ENCODE measurements at places on chromosomes 2 and 18. TPM values are rescaled to one million over a fixed set of nuclear protein-coding genes. Genes with fewer than 3 reads are reported as not detected.

The SCG2 gene
- not detected for total RNA-seq

The CPS1 gene
- total RNA-seq: 2.7 TPM

The FASTKD2 gene
- 26.4 TPM for total RNA-seq

The TMEM247 gene
- not detected for total RNA-seq

The ANKRD30B gene
- total RNA-seq: not detected

GRCh38 chr18:853471-853870, 41.4 kb upstream of the YES1 start:
- no peak for DNase-seq

DNA sequence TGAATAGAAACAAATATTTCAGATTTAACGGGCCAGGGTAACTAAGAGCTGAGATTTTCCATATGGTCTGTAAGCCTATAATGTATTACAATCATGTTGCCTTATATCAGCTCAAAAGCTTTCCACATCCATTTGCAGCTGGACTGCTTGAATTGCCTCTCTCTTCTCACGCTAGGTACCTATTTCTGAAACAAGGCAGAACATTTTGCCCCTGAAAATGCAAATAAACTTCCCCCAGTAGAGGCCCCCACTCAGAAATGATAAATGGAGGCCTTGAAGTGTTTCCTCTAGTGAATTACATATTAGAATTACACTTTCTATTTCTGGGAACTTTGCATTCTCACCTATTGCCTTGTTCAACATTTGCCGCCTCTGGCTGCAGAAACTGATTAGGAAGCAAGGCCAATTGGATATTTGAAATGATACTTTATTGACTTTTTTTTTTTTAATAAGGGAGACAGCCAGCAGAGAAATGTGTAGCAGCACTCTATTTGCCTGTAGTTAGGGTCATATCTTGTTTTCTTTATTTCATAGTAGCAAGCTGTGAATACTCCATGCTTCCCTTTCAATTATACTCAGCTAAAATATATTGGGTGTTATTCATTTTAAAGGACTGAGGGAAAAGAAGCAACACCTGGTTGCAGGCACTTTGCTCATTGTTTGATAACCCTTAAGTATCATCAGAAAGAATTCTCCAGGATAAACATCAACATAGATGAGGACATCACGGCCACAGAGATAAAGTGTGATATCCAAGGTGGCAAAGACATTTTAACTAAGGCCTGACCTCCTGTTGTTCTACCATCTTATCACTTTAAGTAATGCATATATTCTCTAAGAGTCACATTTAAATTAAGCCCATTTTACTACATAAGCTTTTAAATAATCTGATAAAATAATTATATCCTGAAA, 505.5 kb downstream of the LRRTM4 start:
- no peak for DNase-seq

DNA sequence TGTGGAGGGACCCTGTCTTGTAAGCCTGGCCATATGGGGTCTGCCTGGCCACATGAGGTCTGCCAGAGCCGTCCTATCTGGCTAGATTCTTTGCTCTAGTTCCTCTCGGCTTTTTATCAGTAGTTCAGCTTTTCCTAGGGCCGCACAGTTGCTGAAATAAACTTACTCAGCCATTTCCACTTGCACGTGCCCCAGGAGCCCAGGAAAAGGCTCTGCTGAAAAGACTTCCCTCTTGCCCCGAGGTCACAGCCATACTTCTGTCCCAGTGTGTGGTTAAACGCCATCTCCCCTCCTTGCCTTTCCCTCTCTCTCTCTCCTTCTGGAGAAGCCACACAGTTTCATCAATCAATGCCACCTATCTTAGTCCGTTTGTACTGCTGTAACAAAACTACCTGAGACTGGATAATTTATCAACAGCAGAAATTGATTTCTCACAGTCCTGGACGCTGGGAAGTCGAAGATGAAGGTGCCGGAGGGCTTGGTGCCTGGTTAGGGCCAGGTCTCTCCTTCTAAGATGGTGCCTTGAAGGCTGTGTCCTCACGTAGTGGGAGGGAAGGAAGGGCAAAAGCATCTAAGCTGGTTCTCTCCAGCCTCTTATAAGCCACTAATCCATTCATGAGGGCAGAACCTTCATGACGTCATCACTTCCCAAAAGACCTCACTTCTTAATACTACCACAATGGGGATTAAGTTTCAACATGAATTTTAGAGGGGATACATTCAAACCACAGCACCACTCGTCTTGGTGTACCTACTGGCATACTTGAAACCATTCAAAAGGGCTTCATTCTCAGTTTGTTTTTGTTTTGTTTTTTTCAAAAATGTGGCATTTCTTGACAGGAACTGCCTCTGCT, 11.2 kb upstream of the GALM start:
- no peak for DNase-seq

DNA sequence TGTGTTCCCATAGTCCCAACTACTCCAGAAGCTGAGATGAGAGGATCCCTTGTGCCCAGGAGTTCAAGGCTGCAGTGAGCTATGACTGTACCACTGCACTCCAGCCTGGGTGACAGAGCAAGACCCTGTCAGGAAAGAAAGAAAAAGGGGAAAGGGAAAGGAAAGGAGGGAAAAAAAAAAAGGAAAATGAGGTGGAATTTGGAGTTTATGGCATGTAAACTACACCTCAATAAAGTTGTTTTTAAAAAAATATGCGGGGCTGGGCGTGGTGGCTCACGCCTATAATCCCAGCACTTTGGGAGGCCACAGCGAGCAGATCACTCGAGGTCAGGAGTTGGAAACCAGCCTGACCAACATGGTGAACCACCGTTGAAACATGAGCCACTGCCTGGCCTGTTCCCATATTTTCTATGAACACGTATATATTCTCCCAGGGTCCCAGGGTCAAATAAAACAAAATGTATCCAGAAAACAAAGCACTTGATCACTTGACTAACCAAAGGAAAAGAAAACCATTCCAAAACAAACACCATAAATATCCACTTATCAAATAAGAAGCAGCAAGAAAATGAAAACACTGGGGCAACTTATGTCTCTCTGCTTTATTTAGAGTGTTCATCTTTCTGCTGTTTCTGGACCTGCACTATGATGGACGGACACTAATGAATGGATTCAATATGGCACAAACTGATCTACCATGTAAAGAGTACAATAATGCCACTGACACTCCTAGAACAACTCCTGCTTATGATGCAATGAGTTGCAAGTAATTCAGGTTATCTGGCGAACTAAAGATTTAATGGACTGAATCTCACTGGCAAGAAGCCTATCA, 56.8 kb downstream of the ASXL2 start:
- no peak for DNase-seq

DNA sequence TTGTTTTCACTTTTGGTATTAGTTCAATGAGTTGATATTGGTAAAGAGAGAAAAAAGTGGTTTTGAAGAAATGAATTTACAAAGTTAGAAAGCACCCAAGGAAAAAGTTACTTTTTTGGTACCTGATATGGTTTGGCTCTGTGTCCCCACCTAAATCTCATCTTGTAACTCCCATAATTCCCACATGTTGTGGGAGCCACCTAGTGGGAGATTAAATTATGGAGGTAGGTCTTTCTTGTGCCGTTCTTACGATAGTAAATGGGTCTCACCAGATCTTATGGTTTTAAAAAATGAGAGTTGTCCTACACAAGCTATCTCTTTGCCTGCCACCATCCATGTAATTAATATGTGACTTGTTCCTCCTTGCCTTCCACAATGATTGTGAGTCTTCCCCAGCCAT, 965.6 kb upstream of the NRXN1 start:
- DNase-seq: no peak

DNA sequence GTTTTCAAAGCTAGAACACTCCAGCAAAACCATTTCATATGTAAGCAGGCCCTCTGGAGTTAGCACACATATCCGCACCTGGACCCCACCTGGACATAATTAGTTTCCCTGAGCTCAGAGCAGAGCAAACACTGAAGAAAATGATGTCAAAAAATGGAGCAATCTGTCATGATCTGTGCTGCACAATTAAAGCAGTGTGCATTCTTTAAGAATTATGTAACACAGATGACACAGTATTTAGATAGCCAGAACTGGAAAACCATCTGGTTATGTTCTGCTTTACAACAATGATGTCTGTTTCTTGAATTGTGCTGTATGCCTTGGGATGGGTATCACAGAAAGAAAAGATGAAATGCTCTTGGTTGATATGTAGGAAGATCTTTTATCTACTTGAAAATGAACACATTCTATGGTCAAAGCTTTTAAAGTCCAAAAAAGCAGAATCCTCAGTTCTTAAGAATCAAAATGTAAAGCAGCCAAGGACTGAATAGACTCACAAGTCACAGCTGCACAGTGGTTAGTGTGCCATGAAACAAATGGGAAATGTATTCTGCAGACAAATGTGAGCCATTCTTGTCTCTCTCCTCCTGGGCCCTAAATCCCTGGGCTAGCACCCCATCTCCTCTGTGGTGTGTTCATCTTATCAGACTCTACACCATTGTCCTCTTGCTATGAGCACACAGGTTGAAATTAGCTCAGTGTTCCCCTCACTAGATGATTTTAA, 36.8 kb downstream of the HRH4 start:
- DNase-seq: no peak

DNA sequence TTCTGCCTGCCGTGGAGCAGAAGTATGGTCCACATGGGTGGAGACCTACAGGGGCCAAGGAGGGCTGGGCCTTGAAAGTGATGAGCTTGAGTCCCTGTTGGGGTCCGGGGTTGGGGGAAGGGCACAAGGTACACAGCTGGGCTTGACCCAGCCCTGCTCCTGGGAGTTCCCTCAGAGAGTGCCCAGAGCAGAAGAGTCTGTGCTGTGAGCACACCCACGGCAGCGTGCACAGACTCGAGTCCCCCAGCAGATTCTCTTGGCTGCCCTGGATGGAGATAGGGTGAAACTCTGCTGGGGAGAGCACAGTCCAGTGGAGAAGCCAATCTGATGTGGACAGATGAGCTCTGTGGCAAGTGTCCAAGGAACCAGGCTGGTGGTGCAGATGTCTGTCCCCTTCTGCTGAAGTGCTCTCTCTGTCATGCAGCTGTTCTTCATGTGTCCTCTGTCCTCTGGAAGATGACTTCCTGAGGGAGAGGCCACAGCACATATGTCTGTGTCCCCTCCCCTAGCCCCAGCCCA, 27.5 kb downstream of the INPP4A start:
- DNase-seq: no peak

- no peak for DNase-seq
Measured at GRCh38 chr2:183371545-183371944, 247.3 kb downstream of the NUP35 start.

DNA sequence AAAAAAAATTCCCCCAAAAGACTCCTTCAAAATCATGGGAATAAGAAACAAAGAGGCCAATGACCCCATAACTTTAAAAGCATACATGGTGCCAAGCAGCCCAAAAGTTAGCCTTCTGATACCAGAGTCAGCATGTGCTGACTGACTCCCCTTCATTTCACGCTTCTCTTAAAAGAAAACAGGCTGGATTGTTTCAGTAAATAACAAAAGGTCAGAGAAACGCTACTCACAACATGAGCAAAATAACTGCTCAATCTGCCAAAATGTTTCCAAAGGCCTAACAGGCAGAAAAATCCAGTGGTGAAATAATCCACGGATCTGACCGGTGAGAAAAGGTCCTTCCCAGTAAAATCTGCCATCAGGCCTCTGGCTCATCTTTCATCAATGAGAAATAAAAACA, 71.6 kb downstream of the BCL2 start:
- DNase-seq: no peak

GRCh38 chr2:47327295-47327694, 75.7 kb upstream of the MSH2 start:
- no peak for DNase-seq

All from esophagus squamous epithelium (tissue), 5 donors.